ENCODE measurements at places on chromosomes 1 and 21. TPM values are rescaled to one million over a fixed set of nuclear protein-coding genes. Genes with fewer than 3 reads are reported as not detected.

NBPF26 gene
- total RNA-seq: 9.3 TPM

CROCC gene
- 9.4 TPM for total RNA-seq

GOLT1A gene
- 0.47 TPM for total RNA-seq

DPYD gene
- total RNA-seq: 29.4 TPM

SLC22A15 gene
- total RNA-seq: 0.52 TPM

SLC2A5 gene
- total RNA-seq: 1.5 TPM

C8A gene
- under 0.01 TPM for total RNA-seq

RNU1-4 gene
- 17,380 TPM for total RNA-seq

VCAM1 gene
- 63.3 TPM for total RNA-seq

CD5L gene
- total RNA-seq: 1.2 TPM

- no peak for DNase-seq
Measured at GRCh38 chr1:21752186-21752585, 30.8 kb downstream of the USP48 start.

- no peak for DNase-seq
Measured at GRCh38 chr1:185895208-185895900, 161.2 kb downstream of the HMCN1 start.

GRCh38 chr1:205637854-205638468 lies 6.2 kb upstream of the ELK4 start:
- no peak for DNase-seq

- DNase-seq: no peak
Measured at GRCh38 chr21:27719226-27719625, 752.3 kb upstream of the ADAMTS5 start.

GRCh38 chr21:45834821-45835293 lies 146.7 kb upstream of the COL6A1 start:
- DNase-seq: no peak

- DNase-seq: no peak
Measured at GRCh38 chr1:78055565-78056132, 9.9 kb downstream of the GIPC2 start.

DNA sequence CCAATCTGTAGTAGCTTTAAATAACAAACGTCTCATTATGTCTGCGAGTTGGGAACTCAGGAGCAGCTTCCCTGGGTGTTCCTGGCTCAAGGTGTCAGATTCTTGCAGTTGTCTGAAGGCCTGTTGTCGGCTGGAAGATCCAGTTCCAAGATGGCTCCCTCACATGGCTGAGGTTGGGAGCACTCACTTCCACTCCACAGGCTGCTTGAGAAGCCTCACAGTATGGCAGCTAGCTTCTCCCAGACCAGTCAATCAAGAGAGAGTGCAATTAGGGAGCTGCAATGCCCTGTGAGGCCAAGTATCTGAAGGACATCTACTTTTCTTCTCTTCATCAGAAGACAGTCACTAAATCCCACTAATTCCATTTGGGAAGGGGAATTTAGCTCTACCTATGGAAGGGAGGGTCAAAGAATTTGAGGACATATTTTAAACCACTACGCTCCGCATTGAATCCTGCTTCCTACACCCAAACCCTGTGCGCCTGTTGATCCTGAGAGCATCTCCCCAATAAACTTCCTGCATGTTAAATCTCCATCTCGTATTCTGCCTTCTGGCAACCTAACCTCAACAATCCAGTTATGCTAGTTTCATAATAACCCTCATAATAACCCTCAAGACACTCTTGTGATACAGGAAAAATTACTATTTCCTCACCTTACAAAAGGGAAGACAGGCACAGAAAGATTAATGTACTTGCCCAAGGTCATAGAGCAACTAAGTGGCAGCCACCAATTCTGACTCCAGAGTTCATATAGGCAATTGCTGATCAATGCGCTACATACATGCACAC lies 3.6 kb upstream of the VPS26C start:
- no peak for DNase-seq

DNA sequence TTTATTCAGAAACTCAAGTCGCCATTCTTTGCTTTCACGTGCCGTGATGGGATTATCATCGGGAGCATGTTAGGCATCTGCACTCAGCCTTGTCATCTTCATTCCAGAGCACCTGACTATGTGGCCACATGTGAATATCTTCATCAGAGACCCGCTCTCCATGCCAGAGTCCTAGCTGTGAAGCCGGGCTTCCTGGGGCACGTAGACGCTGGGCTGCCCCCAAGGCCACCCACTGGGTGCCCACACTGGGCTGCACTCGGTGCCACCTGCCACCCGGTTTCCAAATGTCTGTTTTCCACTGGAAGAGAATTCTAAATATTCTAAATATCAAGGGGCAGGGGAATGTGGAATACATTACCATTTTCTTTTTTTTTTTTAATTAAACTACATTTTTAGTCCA lies 43.8 kb downstream of the SLC37A1 start:
- no peak for DNase-seq

- no peak for DNase-seq
Measured at GRCh38 chr21:38205940-38206339, 50.9 kb upstream of the KCNJ15 start.

- no peak for DNase-seq
Measured at GRCh38 chr1:58815069-58815685, 31.3 kb upstream of the JUN start.

GRCh38 chr1:53321366-53321765 lies 6.5 kb downstream of the LRP8 start:
- no peak for DNase-seq

DNA sequence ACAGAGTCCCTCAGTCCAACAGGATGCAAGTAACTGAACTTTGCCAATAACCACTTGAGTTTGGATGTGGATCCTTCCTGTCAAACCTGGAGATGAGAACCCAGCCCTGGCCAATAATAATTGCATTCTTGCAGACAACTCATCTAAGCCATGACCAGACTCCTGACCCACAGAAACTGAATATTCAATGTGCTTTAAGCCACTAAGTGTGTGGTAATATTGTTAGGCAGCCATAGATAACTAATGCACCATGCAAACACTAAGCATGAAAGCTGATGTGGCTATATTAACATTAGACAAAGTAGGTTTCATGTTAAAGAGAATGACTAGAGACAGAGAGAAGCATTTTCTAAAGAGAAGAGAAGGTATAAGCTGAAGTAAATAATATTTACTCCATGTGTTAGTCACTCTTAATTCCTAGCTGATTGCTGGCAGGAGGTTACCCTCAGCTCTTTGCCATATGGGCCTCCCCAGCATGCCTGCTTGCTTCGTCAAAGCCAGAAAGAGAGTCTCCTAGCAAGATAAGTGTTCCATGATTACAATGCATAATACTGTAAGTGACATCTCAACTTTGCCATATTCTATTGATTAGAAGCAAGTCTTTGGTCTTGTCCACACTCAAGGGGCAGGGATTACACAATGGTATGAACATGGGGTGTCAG lies 276.4 kb upstream of the PLXNA2 start:
- no peak for DNase-seq
